ENCODE measurements at places on chromosomes 2 and 18.

- DNase-seq: no peak
Measured at GRCh38 chr2:70111752-70112591, 24.7 kb downstream of the PCBP1 start.

- no peak for DNase-seq
Measured at GRCh38 chr18:9055185-9055584, 47.3 kb upstream of the NDUFV2 start.

DNA sequence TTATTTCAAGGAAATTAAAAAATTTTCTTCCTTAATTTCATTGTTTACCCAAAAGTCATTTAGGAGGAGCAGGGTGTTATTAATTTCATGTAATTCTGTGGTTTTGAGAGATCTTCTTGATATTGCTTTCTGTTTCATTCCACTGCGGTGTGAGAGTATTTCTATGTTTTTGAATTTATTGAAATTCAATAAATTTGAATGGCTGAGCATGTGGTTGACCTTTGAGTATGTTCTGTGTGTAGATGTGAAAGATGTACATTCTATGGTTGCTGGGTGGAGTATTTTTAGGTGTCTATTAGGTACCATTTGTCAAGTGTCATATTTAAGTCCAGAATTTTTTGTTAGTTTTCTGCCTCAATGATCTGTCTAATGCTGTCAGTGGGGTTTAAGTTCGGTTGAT, 39.4 kb upstream of the LANCL1 start:
- DNase-seq: no peak

- DNase-seq: no peak
Measured at GRCh38 chr2:228688007-228688645, 506.6 kb upstream of the SPHKAP start.

- DNase-seq: no peak
Measured at GRCh38 chr2:223235986-223236385, 184.0 kb downstream of the KCNE4 start.

DNA sequence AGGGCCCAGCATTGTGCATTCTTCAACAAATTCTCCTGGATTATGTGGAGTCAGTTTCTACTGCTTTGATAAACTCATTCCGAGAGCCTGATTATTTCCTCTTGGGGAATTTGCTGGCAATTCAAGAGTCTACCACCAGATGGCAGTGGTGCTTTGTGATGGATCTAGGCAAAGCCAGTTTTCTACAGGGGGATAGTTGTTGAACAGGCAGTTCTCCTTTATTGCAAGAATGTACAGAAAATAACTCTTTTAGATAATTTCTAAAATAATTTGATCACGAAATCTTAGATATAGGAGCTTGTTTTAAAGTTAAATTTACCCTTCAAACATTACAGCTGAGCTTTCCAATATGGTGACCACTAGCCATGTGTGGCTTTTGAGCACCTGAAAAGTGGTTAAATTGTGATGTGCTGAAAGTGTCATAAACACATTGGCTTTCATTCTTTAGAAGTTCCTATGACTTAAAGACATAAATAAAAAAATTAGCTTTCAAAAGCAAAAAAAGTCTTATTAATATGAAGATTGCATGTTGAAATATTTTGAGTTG, 66.7 kb upstream of the HAAO start:
- peak; percentile 74 for DNase-seq

DNA sequence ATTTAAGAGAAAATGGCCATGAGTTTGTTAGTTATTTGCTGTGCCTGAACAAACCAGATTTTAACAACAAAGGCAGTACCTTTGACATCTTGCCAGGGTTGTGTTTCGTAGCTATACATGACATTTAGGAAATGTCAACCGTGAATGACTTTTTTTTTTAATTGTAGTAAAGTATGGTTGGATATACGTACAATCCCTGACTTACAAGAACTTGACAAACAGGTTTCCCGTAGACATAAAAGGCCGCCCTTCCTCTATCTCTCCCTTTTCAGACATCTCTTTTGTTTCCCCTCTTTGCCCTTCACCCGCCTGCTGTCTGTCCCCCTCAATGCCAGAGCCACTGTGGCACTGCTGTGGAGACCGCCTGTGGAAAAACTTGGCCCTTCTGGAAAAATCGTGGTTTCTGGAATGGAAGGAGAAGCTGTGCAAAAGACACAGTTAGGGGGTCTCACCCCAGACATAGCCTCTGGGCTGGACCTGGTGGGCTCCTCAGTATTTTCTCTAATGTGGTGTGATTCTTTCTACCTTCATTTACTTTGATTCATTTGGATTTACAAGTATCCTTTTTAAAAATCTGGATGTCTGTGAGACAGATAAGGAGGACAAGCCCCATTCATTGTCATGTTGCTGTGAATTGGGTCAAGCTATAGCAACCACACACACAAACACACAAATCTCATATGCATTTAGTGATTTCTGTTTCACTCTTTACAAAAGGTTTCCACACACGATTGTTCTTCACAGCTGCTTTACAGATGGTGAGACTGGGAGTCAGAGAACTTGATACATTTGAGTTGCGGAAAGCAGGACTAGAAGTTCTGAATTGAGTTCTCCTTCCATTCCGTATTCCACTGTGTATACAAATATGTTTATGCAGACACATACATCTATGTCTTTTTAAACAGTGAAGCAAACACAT, 48.6 kb downstream of the SPATS2L start:
- no peak for DNase-seq

DNA sequence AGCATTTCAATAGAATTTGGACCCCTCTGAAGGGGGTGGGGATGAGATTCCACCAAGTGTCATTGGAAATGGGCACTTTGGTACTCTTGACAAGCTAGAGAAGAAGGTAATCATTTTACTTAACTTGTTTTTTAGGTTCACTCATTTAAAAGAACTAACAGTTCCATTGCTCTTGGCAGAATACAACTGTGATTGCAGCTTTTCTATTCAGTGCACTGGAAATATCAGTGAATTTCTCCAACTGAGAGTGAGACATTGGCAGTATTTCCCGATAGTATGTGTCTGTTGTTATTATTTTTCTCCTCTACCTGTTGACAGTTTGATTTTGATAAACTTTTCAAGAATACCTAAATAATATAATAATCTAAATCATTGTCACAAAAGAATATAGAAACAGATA, 1356.7 kb upstream of the NXPH2 start:
- no peak for DNase-seq

- DNase-seq: no peak
Measured at GRCh38 chr2:131112529-131112928, 7.4 kb downstream of the PLEKHB2 start.

- DNase-seq: no peak
Measured at GRCh38 chr2:18930971-18931370, 341.6 kb upstream of the NT5C1B start.
